Transverse colon (tissue), 4 donors: ENCODE measurements at places on chromosomes 12 and 14.

GRCh38 chr12:100789146-100789545 is 5.4 kb upstream of the ANO4 start:
- DNase-seq, result no peak

DNA sequence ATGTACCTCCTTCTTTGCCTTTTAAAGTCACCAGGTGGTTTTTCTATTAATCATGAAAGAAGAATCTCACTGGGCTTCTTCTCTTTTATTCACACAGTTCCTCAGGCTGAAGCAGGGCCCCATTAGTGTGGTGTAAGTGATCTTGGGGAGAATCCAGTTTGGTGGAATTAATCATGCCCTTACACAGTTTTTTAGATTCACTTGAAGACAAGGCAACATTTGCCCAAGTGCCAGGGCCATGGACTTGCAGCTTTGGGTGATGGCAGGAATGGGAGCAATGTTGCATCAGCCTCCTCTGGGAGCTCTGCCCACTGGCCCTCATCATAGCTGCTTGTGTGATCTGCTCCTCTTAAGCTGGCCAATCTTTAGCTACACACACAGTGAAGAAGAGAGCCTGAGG is 33.8 kb downstream of the KCNK10 start:
- DNase-seq, result no peak

DNA sequence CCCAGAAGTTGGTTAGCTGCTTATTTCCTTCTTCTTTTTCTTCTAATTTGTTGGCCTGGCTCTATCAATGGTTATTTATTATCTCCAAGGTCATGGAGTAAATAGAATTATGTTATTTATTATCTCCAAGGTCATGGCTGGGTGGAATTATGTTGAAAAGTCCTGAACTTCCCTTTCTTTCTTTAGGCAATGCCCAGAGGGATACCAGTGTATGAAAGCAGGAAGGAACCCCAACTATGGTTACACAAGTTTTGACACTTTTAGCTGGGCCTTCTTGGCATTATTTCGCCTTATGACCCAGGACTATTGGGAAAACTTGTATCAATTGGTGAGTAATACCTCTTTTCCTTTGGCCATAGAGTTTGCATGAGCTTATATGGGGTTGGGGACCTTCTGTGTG is 111.6 kb downstream of the SCN8A start:
- no peak for DNase-seq

DNA sequence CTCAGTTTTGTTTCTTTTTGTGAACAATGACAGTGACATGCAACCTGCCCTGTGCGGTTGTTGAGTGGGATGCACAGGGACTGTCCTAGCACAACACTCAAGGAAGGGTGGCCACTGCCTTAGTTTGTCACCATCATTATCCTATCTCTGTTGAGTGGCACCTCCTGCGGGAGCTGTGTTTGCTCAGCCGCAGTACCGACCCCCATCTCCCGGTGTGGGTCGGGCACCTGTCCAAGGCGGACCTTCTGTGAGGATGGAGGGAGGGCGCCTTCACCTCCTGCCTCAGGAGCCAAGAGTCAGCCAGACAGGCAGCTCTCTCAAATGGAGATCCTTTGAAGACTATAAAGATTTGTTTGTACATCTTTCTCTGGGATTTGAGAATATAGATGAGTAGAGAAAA is 142.1 kb downstream of the TSPAN9 start:
- DNase-seq, result no peak

GRCh38 chr14:96832351-96832750 is 35.2 kb downstream of the VRK1 start:
- DNase-seq, result no peak

DNA sequence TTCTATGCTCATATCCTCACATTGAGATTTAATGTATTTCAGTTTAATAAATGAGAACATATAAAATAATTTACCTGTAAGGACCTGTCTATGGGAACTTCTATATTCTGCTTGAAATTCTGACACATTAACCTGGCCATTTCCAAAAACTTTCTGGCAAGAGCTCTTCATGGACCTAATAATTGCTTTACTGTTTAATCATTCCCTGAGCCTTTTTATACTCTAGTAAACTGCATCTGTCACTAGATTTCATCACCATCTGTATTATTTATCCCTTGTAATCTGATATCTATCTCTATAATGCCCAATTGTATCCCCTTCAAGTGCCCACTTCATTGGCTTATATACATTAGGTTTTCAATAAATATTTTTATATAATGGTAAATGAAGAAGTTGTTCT is 327.7 kb downstream of the RAD51B start:
- no peak for DNase-seq

DNA sequence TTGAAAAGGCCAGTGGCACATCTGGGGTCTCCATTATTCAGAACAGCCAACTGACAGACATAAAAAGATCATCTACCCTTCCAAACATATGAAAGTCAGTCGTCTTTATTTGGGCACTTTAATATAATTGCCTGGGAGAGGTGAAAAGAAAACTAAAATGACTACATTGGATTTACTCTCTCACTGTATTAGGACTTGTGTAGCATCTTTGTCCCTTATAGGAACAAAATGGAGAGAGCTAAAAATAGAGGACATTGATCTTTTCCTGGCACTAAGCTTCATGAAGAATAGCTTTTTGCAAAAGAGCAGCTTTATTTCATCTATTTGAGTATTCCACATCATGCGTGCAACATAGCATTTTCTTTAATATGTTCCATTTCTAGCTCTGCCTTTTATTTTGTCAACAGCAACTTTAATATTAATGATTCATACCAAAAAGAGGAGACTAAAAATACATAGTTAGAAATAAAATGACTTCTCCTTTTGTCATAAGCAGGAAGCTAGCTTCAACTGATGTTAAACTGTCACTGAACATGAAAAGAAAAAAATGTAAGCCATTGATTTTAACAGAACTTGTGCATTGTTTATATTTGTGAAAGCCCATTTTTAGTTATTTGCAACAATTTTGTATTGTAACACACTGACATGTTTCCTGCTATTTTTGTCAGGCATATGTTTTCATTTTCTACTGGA is 254.6 kb downstream of the SEC23A start:
- DNase-seq, result no peak

GRCh38 chr14:82621881-82622450 is 1088.3 kb upstream of the SEL1L start:
- no peak for DNase-seq

GRCh38 chr12:130761537-130762318 is 45.6 kb upstream of the RIMBP2 start:
- peak; percentile 26 for DNase-seq

GRCh38 chr12:78571953-78572352 is 292.6 kb upstream of the SYT1 start:
- no peak for DNase-seq

- peak; percentile 16 for DNase-seq
Observed at GRCh38 chr14:92254786-92255185, 68.2 kb upstream of the SLC24A4 start.

DNA sequence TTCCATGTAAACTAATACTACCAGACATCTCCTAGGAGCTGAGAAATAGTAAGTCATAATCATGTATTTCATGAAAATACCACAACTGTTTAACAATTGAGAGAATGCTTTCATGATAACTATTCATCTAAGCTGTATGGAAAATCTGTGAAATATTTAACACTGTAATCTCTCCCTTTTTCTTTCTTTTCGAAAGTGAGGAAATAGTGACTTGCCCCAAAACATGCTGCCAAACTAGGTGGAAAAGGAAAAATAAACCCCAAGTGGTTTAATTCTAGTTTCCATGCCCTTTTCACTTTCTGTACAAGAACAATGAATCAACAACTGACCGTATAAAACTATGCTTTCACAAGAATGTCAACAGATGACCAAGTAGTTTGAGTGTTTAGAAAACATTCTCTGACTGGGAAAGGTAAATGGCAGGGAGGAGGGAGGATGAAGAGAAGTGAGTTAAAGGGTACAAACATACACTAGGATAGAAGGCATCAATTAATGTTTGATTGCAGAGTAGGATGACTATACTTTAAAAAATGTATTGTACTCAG is 147.5 kb upstream of the AVPR1A start:
- DNase-seq, result no peak

DNA sequence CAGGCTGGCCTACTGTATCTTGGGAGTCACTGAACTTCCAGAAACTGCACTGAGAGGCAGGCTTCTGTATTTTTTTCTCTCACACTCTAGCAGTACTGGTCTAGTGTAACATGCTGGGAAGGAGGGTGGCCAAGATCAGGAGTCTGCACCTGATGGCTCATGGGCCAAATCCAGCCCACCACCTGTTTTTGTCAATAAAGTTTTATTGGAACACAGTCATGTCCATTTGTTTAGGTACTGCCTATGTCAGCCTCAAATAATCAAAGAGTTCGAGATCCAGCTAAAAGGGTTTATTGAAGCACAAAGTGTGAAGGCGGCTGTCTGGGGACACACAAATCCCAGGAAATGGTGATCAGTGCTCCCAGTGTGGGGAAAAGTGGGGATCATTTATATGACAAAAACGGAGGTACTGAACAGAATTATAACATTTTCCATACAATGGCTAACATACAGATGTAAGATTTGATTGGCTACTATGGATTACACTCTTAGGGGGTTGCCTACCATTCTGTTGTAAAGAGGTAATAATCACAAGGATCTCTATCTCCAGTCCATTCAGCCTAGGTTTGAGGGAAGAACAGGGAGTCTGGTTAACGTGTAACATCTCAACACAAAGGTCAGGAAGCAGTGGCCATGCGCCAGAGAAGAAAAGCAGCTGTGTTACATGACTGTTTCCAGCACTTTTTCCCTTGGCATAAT is 12.9 kb downstream of the USP30 start:
- DNase-seq, result peak; percentile 67

DNA sequence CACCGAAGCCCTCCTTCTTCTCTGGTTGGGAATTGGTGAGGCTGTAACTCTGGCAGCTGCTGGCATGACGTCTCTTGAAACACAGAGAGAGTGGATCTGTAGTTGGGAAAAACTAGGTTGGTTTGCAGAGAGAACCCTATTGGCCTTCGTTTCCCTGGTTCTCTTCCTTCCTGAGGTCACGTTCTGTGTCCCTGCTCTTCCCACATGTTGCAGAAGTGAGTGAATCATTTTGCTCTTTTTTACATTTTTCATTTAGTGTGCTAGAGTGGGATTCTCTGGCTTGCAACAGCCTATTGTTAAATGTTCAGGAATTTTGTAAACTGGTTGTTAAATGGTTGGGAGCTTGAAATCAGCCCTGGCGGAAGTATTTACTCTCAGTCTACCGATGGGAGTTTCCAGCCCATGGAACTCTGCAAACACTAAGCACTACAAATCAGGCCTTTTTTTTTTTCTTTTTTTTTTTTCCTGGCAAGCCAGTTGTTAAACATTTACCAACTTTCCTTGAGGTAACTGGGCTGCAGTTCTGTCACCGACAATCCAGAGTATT is 26.8 kb upstream of the CKAP4 start:
- DNase-seq, result no peak

DNA sequence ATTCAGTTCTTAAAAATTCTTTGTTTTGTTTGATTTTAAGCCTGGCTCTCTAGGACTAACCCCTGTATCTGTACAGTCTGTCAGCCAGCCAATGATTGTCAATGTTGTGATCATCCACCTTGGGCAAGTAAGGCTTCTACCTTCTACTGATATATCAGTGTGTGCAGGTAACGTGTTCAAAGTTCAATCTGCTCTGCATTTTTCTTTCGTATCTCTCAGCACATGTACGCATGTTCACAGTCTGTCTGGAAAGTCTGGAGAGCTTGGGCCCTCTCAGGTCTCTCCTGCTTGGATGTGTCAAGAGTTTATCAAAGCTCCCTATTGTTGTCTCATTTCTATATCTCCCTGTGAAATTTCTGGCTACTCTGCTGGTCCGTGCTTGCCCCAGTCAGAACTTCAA is 138.6 kb upstream of the VRK1 start:
- no peak for DNase-seq

GRCh38 chr12:30926243-30927221 is at the start of gene TSPAN11:
Gene TSPAN11 (plus strand): TSS chr12:30926748. CDS start chr12:30953992, 27,244 bp downstream.
- DNase-seq, result no peak

GRCh38 chr12:56631790-56632700 is 1.9 kb upstream of the BAZ2A start:
- peak; percentile 89 for DNase-seq

- no peak for DNase-seq
Observed at GRCh38 chr14:58662018-58662417, 24.3 kb downstream of the DACT1 start.

DNA sequence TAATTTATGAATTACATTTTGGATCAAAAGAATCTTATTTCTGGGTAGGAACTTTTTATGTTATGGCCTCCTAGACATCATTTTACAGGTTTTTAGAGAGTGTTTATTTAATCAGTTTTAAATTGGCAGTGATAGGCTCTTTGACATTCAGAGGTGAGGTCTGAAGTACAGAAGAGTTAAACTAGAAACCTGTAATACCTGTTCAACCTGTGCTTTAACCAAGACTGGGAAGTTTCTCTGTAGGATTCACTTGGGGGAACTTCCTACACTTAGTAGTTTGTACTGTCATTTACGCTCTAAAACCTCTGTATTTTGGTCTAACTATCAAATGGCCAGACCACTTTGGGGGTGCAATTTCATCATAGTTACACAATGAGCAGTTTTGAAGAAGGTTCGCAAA is 35.9 kb downstream of the PLEKHA5 start:
- no peak for DNase-seq

DNA sequence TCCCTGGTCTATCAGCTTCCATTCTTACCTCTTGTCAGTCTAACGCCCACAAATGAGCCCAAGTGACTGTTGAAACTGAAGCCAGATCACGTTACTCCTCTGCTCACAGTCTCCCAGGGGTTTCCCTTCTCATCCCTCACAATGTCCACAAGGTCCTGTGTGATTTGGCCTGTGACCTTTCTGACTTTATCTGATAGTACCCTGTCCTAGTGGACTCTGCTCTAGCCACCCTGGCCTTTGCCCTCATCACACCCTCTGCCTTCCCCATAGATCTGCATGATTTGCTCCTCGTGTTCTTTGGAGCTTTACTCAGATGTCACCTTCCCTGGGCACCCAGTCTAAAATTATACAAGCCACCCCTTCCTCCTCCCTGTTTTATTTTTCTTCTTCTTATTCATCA is 55.5 kb downstream of the RDH12 start:
- no peak for DNase-seq

- DNase-seq, result no peak
Observed at GRCh38 chr14:80493620-80494019, 282.3 kb upstream of the DIO2 start.

GRCh38 chr12:86950444-86950843 is 694.3 kb upstream of the MGAT4C start:
- no peak for DNase-seq

DNA sequence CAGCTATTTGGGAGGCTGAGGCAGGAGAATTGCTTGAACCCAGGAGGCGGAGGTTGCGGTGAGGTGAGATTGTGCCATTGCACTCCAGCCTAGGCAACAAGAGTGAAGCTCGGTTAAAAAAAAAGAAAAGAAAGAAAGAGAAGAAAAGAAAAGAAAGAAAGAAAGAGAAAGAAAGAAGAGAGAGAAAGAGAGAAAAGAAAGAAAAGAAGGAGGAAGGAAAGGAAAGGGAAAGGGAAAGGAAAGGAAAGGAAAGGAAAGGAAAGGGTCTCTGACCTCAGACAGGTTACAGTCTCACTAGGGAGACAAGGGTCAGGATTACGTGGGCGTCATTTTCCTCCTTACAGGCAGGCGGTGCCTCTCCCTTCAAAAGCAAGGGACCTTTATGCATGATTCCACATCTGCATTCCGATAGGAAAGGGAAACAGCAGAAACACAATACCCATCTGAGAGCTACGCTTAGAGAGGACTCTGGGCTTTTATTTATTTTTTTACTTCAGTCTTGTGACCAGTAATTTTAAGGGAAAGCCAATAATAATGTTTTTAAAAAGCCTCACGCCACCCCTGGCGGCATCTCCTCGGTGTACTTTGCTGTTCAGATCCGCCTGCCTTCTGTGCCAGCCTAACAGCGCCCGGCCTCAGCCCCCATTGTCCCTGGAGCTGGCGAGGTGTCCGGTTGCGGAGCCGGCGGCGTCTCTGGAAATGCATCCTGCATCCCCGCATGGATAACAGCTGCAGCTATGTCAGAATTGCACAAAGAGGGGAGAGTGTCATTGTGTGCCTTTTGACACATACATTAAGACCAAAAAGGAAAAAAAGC is 945 bp upstream of the HIP1R start:
- DNase-seq, result peak; percentile 55
